HFF-Myc (cell line): ENCODE measurements at places on chromosomes 12 and 14.

DNA sequence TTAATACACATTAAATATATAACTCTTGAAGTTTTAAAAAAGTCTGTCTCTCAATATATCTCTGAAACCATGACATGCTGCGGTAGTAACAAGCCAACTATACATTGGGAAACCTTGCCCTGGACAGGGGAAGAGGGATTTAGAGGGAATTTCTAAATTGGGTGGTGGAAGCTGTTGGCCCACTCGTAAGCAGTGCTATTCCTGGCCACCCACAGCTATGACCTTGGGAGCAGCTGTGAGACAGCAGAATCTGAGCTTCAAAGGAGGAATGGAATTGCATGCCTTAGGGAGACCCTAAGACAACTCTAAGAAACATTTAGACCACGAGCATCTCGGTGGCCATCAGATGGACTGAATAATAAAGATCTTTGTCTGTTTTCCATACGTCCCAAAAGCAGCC is 15.8 kb upstream of the GCH1 start:
- DNase-seq = no peak

GRCh38 chr12:10571141-10571540 is 42.3 kb downstream of the MAGOHB start:
- no peak for DNase-seq

- no peak for DNase-seq
Observed at GRCh38 chr12:121955258-121956237, 37.2 kb downstream of the CFAP251 start.

DNA sequence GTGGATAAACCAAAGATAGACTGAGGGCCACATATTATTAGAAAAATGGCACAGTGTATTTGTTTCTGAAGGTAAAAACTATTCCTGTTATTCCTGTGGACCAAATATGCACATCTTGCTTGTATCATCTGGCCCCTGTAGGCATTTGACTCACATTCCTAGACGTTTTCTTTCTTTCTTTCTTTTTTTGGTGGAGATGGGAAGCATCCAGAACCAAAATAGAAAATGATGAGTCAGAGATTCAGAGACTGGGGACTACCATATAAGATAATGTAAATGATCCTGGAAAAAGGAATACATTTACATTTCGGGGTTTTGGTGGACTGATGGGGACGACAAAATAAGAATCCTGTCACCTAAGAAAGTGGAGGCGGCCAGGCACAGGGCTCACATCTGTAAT is 24.2 kb downstream of the TRIM9 start:
- no peak for DNase-seq

GRCh38 chr12:69284131-69284530 is 44.8 kb downstream of the CPSF6 start:
- DNase-seq = peak; percentile 30

GRCh38 chr12:19925841-19926240 is 442.5 kb upstream of the PDE3A start:
- DNase-seq = no peak

DNA sequence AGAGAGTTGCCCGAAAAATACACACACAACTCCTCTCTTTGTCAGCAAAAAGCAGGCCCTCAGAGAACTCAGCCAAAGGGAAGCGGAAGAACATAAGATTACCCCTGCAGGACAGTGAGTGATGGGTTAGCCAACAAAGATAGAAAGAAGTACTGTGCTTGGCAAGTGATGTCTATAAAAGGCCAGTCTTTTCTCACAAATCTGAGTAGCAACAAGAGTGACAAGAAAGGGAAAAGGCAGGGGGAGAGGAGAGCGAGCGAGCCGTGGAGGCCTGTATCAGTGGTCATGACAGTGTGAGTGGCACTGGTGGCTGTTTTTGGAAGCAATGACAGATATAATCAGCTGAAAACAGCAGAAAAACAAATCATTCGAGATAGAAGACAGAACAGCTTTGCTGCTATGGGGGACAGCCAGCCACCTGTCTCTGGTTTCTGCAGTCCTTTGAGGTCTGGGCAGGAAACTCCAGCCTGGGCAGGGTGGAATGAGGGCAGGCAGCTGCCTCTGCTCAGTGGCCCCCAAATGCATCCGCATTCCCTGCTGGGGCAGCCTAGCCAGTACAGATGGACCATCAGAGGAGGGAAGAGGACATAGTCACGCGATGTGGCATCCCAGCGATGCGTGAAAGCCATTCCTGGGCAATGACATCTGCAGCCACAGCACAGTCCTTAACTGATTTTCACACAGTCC is 74.7 kb downstream of the TRIM9 start:
- no peak for DNase-seq

- DNase-seq = no peak
Observed at GRCh38 chr12:29681370-29681769, 102.4 kb downstream of the TMTC1 start.

DNA sequence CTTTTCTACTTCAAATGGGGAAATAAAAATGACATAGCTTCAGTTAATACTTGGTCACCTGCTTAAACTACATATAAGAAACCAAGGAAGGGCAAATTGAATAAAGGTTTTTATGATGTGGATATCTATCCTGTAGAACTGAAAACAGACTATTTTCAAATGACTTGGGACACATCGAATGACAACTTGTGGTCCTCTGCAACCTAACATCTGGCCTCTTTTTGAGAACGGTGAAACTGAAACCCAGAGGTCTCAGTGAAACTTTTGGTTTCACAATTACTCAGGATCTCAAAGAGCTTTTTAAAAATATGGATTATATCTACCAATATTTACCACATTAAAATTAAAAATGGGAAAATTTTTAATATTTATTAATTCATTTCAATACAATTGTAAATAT is 65.2 kb downstream of the PPP2R5E start:
- no peak for DNase-seq

DNA sequence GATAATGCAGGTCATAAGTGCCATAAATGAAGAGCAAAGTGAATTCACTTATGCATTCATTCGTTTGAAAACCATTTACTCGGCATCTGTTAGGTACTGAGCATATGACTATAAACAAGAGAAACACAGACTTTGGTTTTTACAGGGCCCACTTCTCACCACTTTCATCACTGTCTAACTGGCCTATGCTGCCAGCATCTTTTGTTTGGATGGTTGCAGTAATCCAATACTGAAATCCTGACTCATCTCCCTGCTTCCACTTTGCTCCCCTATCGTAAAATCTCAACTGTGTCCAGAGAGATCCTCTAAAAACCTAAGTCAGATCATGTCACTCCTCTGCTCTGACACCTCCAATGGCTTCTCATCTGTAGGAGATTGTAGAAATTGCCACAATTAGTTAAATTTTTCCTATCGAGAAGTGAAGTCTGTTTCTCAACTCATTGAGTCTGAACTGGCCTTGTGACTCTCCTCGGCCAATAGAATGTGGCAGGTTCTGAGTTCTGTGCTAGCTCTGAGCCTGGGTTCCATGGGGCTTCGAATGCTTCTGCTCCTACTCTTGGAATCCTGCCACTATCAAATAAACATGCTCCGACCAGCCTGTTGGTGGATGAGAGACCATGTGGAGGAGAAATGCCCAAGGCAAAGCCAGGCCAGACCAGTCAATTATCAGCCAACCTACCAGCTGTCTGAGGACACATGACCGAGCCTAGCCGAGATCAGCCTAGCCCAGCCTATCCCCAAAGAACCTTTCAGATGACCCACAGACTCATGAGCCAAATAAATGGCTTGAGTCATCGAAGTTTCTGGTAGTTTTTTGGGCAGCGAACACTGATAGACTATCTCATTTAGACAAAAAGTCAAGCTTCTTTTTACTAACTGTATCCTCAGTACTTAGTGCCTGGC is 2.2 kb upstream of the BATF start:
- no peak for DNase-seq

DNA sequence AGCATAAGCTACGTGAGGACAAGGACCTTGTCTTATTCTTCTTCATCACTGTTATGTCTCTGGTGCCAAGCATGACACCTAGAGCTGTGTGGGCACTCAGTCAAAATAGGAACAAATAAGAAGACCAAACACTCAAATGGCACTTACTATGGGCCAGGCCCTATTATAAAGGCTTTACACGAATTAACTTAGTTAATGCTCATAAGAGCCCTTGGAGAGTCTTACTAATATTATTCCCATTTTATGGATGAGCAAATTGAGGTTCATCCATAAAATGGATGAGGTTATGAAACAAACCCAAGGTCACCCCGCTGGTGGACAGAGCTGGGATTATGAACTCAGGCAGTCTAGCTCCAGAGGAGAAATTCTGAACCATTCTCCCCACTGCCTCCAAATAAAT is 47.7 kb downstream of the ISCA2 start:
- DNase-seq = no peak

DNA sequence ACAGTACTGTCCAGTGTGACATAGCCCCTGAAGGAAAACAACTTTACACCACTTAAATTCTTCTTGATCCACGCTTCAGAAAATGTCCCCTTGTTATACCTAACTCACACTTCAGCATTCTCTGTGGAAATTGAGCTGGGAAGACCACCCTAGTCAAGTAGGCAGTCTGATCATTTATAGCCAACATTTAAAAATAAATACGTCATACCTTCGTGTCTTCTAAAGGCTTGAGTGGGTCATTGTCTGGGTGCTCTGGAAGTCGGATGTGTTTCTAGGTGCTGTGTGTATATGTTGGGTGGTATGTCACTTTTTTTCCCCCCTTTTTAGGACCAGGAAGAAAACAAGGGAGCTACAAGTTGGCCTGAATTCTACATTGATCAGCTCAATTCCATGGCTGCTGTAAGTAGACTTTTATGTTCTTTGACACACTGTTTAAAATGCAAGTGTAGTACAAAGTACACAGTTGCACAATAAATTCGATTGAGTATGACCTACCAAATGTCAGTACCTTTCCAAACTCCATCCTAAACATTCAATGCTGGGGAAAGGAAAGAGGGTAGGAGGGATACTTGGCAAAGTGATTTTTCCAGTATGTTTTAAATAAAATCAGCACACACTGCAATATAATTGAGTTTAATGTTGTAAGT is 126.6 kb downstream of the DAAM1 start:
- DNase-seq = no peak

DNA sequence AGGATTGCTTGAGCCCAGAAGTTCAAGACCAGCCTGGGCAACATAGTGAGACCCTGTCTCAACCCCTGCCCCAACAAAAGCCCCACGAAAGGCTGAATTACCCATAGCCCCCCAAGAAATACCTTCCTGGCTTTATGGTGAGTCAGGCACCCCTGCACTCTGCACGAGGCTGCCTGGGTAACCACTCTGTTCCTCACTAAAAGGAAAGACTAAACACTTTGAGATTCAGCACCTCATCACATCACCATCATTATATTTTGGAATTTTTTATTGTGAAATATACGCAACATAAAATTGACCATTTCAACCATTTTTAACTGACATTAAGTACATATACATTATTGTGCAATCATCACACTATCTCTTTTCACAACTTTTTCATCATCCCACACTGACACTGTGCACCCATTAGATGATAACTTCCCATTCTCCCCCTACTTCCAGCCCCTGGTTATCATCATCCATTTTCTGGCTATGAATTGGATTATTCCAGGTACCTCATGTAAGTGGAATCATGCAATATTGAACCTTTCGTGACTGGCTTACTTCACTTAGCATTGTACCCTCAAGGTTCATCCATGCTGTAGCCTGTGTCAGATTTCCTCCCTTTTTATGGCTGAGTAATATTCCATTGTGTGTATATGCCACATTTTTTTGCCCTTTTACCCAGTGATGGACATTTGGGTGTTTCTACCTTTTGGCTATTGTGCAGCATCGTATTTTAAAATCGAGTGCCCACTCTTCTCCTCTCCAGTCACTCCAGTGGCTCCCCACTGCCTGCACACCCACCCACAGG is 51.5 kb downstream of the TSPAN9 start:
- DNase-seq = no peak

DNA sequence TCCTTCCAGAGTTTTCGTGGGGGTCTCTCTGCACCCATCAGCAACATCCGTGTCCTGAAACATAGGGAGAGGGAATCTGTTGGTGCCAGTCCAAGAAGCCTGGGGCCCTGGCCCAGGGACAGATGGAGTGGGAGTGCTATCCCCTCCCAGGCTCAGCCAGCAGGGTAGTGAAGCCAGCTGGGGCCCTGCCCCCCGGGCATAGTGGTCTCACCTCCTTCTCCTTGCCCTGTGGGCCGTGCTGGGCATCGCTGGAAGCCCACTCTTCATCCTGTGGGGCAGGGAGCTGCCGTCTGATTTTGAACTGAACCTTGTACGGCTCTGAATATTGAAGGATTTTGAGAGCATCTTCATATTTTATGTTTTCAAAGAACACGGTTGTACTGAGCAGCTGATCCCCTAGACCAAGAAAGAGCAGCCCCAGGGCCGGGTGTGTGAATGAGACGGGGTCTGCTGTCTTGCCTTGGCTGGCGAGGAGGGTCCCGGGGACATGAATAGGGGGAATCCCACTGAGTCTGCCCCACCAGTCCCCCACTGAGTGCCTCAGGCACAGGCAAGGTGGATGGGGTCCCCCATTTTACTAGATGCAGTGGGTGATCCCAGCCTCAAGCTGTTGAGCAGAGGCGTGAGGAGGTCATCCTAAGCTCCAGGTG is 23.3 kb downstream of the AHNAK2 start:
- no peak for DNase-seq

DNA sequence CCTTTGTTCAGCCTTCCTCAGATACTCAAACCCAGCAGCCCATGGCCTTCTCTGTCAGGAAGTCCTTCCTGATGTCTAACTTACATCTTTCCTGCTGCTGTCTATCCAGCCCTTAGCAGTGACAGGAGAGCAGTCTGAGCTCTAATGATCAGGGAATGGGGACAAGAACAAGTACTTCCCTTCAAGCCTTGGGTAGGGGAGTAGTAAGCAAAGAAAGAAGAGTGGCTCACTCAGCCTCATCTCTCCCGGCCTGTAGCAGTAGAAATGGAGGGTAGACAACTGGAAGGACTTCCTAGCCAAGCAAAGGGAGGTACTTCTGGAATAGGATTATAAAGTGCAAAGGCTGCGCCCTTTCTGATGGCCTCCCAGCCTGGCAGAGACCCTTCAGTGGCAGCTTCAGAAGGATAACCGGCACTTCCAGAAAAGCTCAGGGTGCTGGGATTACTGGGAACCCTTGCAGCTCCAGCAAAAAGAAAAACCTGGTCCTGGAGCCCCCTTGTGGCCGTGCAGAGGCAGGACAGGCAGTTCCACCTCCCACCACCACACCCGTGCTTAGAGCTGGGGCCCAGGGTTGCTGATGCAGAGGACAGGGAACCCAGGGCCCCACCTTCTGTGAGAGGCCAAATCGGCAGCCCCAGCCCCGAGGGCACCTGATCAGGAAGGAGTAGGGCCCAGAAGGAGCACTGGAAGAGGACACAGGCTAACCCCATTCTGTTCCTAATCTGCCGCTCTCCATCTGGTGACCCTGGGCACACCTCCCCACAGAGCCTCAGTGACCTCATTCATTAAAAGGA is 12.4 kb upstream of the SMUG1 start:
- DNase-seq = no peak

DNA sequence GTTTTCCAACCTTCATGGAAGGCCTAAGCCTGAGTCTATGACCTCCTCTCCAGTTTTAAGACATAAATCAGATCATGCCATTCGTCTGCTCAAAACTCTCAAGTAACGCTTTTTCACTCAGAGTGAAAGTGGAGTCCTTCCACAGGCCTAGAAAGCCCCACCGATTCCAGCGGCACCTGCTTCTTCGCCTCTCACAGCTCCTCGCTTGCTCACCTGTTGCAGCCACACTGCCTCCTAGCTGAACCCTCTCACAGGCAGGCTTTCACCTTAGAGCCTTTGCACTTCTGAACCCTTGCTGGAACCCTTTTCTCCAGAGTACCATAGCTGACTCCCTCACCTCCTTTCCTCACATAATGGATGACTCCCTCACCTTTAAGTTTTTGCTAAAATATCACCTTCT is 301.1 kb downstream of the ZFP36L1 start:
- DNase-seq = no peak

GRCh38 chr12:104581005-104581570 is 124.3 kb downstream of the CHST11 start:
- no peak for DNase-seq

GRCh38 chr12:25558586-25558985 is 5.5 kb upstream of the LMNTD1 start:
- DNase-seq = no peak
